ENCODE measurements at places on chromosomes 2 and 18.

DNA sequence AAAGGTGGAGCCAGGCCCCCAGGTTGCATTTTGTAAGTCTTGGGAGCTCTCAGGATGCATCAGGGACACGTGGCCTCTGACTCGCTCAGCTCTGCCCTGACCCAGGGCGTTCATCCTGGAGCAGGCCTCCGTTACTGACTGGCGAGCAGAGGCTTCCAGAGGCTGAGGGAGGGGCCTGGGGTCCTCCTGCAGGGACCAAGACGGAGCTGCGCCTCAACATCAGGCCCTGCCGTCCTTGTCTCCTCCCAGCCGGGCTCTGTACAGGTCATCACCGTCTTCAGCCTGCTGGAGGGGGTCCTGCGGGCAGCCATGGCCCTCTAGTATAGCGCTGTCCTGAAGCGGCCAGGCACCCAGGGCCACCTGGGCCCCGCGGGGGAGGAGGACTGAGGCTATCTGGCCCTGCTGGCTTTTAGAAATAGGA lies 10.2 kb upstream of the ALPP start:
- no peak for DNase-seq

GRCh38 chr2:7989823-7990222 lies 692.0 kb upstream of the ID2 start:
- DNase-seq = no peak

DNA sequence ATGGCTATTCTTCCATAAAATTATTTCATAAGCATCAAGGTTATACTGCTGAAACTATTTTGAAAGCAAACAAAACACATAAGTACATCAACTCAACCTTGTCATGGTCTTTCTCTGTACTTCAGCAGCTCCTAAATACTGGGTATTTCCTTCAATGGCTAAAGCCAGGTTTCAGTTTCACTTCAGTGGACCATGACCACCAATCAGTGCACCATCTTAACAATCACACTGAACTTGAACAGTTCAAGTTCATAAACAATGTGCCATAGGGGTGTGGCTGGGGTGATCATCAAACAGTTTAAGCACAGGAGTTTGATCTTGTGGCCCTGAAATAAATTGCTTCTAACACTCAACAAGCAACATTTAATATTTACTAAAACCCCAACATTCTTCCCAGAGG lies 124.1 kb upstream of the FIGN start:
- DNase-seq = no peak

DNA sequence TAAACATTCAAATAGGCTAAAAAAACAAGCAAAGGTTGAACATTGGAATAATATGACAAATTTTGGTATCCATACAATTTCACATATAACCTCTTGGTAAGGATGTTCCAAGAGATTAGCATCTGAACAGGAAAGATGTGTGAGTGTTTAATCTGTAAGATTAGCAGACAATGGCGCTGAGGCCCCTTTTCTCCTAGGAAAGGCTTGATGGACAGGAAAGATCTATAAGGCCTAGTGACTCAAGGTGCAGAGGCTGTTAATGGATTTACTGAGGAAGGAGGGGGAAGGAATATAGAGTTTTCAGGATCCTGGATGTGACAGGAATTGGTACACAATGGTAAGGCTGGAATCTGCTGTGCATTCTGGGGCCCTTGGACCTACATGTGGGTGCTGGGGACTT lies 48.1 kb upstream of the SMAD2 start:
- DNase-seq = no peak

- no peak for DNase-seq
Measured at GRCh38 chr2:218889937-218890336, 9.3 kb downstream of the WNT10A start.

GRCh38 chr2:159265171-159265576 lies 21.3 kb downstream of the WDSUB1 start:
- DNase-seq = no peak

- no peak for DNase-seq
Measured at GRCh38 chr2:196970099-196970498, 43.6 kb upstream of the PGAP1 start.

- no peak for DNase-seq
Measured at GRCh38 chr2:173872714-173873113, 92.5 kb downstream of the SP3 start.

DNA sequence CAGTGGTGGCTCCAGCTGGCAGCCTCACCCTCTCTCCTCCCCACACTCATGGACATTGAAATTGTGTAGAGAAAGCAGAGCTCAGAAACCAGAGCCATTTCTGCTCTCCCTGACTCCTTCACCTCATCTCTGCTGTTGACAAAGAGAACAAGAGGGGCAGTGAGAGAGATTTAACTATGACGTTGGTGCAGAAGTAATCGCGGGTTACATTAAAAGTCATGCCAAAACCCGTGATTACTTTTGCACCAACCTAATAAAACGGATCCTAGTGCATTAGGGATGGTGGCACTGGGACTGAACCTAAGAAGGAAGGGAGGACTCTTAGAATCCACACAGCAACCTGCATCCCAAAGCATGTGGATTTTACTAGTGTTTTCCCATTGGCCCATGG lies 113.3 kb upstream of the CDC42EP3 start:
- no peak for DNase-seq

All from omental fat pad (tissue), 4 donors.